ENCODE measurements at places on chromosomes 6 and 20.

DNA sequence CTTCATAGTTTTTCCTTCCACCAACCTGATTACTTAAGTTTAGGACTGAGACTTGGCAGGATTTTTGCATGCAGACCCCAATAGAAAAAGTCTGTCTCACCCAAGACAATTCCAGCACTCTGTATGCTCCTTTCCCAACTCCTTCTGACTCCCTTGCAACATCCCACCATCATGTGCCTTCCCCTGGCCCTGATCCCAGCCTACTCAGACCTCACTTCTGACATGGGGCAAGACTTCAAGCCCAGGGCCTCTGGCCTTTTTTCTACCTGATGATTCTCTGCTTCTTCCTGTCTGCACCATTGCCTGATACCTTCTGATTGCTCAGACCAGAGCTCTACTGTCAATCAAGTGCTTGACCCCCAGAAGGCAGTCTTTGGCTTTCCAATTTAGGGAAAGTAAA lies 96.6 kb downstream of the HAO1 start:
- no peak for DNase-seq

GRCh38 chr6:13026557-13026956 lies 301.8 kb downstream of the TBC1D7 start:
- no peak for DNase-seq

DNA sequence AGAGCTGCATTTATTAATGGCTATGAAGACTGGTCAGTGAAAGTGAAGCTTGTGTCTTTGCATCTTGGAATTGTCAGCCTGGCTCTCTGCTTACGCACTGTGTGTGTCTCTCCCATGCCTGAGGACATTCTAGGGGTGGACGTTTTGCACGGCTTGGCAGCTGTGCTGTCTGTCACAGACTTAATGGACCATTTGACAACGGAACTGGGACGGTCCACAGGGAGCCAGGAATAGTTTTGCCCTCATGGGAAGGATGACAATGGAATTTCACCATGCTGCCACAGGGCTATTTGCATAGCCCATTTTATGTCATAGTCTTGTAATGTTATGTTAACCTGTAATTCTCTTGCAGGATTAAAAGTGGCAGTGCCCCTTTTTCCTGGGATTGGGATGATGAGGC lies 44.7 kb downstream of the OR2B6 start:
- DNase-seq: no peak

DNA sequence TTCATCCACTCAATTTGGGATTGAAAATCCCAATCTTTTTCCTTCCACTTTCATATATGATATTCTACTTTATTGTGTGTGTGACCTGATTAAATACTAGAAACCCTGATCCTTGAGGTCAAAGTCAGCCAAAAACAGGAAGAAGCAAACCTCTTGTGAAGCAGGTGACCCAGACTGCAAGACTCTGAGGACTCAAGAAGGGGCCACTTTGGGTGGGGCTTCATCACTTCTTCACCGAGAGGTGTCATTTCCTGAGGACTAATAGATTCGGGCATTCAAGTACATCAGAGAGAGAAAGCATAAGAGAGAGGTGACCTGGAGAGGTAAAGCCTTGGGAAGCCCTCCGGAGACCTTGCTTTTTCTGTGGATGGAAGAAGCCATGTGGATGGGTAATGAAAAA lies 129.0 kb downstream of the CFAP61 start:
- no peak for DNase-seq

GRCh38 chr6:124699038-124699437 lies 263.2 kb upstream of the RNF217 start:
- no peak for DNase-seq

GRCh38 chr20:16187956-16188616 lies 385.2 kb downstream of the KIF16B start:
- no peak for DNase-seq

- DNase-seq: no peak
Observed at GRCh38 chr6:11805259-11806053, 26.9 kb upstream of the ADTRP start.

- no peak for DNase-seq
Observed at GRCh38 chr6:92354270-92354829, 1065.0 kb downstream of the EPHA7 start.

GRCh38 chr6:114125576-114125975 lies 154.6 kb upstream of the HDAC2 start:
- no peak for DNase-seq

DNA sequence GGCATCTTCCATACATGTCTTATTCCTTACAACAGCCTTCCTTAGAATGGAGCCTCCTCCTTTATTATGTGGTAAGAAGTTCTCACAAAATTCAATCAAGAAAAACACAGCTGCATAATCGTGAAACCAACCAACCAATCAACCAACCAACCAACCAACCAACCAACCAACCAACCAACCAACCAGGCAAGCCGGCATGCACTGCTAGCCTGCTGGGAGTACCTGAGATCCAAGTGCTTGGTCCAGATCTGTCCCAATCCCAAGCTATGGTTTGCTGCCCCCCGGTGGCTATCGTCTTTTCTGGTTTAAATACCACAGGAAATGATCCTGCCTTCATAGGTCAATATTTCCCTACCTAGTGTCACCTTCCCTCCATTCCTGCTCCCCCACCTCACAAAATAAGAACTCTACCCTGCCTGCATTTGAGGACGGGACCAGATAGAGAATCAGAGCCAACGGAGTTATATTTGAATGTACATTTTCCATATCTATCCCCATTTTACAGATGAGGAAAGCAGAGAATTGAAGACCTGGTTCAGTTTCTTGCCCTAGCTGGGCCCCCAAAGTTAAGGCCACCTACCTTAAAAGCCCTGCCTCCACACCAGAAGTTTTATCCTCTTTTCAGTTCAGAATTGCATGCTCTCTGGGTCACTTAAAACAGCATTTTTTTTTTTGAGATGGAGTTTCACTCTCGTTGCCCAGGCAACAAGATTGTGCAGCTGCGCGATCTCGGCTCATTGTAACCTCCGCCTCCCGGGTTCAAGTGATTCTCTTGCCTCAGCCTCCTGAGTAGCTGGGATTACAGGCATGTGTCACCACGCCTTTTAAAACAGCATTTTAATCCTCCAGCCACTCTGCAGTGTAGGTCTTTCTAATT lies 27.1 kb downstream of the RAB44 start:
- peak; percentile 41 for DNase-seq

- DNase-seq: no peak
Observed at GRCh38 chr6:30857549-30857948, 26.8 kb upstream of the DDR1 start.

DNA sequence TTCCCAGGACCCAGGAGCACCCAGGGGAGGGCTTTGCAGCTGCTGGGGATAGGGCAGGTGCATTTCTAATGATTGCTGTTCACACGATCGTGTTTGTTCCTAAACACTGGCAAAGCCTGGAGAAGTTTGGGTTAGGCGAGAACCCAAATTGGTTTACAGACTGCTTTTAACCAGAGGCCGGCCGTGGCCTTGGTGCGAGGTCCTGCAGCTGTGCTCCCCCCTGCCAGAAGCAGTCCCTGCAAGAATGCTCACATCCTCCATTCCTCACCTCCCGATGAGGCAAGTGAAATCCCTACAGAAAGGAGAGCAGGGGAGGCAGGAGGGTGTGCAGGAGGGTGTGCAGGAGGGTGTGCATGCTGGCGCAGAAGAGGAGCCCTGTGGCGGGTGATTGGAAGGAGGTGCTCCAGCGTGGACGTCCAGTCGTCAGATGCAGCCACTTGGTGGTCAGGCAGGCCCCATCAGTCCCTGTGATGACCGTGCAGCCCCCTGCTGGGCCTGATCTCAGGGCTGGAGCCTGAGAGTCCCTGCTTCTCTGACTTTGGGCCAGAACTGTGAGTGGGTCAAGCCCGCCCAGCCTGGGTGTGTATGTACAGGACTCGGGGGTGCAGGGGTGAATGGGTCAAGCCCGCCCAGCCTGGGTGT lies 55.7 kb upstream of the FRMD1 start:
- peak; percentile 9 for DNase-seq

- no peak for DNase-seq
Observed at GRCh38 chr6:81144346-81144745, 608.1 kb downstream of the TENT5A start.

DNA sequence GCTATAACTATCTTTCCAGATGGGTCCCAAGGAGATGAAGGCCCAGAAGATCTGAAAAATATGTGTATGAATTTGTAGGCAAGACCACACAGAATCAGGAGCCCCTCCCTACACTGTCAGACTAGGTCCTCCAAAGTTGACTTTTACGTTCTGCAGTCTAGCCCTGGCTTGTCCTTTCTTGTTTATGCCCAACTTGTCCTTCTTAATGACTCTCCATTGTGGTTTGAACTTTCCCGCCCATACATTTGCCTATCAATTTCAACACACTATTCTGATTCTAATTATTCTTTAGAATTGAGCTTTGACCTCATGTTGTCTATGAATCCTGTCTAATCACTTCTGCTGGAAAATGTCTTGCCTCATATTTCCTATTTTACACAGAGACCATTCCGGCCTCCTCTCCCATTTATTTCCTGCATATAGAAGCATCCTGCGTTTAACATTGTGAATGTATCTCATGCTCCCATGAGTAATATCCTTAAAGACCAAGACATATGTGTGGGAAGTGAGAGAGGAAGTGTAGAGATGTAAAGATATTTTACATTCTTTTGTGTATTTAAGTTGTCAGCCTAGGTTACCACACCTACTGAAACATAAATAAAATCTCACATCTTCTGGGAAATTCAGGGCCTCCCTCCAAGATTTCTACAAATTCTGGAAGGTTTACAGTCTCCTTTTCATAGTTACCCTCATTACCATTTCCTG lies 348.3 kb downstream of the BCKDHB start:
- no peak for DNase-seq

GRCh38 chr6:5765141-5765760 lies 241.5 kb downstream of the NRN1 start:
- DNase-seq: no peak

- DNase-seq: no peak
Observed at GRCh38 chr6:160259598-160259997, 977 bp upstream of the SLC22A2 start.

DNA sequence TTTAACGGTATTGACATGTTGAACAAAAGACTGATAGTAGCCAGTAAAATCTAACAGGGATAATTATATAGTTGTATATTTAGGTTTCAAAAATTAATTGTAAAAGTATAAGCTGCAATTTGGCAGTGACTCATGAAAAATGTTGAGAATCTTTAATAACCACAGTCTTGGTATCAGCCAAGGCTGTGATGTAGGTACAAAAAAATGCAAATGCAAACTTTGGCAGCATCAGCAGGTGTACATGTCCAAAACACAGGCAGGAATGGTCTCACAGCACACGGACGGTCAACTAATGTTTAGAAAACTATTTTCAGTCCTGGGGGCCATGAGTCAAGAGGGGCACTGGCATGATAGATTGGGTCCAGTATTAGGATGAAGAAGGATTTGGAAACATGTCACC lies 58.5 kb upstream of the BEND3 start:
- no peak for DNase-seq

Measured in progenitor cell of endocrine pancreas (in vitro differentiated cells).